H7 (cell line): ENCODE measurements at places on chromosomes 5 and 9.

DNA sequence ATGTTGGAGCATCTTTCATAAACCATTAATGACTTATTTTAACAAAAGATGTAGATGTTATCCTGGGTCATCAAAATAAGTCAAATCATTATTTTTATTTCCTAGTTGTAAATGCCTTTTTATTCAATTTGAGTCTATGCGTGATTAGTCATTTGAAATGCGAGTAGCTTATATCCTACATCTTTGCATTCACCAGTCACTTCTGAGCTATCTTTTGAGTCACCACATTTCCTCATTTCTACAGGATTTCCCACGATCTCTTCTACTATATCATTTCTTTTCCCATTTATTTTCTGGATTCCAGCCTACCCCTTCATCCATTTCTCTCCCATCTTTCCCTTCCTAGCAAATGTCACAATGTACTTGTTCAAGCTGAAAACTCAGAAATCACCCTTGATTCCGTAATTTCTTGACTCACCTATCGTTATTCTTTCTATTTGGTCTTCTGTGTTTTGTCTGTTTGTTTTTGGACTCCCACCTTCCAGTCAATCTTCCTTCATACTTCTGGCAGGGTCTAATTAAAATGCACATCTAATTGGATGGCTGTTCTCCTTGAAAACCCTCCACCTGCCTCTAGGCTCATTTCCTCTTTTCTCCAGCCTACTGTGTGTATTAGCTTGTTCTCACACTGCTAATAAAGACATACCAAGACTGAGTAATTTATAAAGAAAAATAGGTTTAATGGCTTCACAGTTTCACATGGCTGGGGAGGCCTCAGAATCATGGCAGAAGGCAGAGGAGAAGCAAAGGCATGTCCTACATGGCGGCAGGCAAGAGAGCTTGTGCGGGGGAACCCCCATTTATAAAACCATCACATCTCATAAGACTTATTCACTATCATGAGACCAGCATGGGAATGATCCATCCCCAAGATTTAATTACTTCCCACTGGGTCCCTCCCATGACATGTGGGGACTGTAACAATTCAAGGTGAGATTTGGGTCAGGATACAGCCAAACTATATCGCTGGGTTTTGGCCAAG, 112.4 kb downstream of the MEF2C start:
- no peak for DNase-seq

- no peak for DNase-seq
These were observed 83.7 kb downstream of the TARS1 start for GRCh38 chr5:33524476-33524875.

DNA sequence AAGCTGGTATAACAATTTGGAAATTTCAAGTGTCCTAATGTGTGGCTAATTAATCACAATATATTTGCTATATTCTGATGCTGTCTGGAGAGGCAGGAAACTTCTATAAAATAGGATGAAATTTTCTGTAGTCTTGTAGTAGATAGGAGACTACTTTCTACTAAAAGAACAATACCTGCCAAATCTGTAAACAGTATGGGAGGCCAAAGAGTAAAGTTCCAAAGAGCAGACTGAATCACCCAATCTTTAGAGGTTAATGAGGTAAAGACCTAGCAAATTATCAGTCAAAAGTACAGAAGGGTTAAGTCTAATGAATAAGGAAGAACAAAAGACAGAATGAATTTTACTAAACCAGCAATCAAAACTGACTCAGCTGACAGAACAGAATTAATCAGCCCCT, 52.4 kb upstream of the RGS7BP start:
- no peak for DNase-seq

DNA sequence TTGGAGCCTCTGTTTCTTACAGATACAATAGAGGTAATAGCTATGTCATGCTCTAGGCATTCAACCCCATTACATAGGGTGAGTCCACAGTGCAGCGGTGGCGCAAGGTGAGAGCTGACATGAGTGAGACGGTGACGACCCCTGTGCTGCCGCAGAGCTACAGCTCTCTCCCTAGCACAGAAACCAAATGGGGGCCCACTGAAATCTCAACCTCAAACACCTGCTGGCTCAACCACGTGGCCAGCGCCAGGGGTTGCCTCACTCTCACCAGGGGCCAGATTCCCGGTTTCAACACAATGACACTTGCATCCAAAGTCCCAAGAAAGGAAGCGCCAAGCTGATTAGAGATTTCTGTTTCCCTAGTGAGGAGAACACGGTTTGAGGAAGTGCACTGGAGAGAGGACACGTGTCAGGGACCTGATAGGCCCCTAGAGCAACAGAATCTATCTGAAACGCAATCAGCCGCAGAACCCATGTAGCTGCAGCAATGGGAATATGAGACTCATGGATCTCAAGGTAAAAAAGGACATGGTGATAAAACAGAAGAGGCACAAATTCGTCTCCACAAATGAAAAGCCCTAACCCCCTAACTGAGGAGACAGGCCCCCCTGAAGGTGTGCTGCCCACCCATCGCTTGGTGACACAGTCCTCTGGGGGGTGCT, 114.3 kb downstream of the CRB2 start:
- no peak for DNase-seq

DNA sequence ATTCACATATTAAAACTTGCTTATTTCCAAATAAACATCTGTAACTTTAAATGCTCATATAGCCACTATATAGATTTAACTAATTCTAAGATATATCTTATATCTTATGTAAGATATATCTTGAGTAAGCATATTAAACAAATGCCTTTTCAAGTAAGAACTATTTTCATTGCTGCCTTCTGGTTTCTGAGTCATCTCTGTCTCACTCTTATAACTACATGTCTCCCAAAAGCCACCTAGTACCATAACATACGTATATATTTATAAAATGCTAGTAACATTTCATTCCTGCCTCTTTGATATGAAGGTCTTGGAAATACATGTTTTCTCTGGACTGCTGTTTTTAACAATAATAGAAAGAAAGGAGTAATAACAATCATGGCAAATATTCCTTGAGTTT, 429.5 kb downstream of the DTWD2 start:
- DNase-seq, result no peak

GRCh38 chr5:310941-311434, 10.5 kb upstream of the AHRR start:
- DNase-seq, result peak; percentile 37

DNA sequence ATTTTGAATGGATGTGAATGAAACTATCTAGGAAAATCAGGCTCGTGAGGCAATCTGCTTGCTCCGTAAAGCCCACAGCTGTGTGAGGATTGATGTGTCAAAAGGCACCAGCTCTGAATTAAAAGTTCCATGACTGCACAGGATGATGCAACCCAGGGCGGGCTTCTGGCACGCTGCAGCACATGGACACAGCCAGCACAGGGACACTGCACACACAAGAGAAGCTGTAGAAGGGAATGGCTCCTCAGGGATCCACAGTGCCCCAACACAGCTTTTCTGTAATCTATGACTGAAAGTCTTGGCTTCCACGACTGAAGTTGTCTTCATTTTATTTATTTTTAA, 151.0 kb downstream of the GCNT1 start:
- no peak for DNase-seq

GRCh38 chr9:93187047-93187446, 3.1 kb downstream of the WNK2 start:
- peak; percentile 64 for DNase-seq

DNA sequence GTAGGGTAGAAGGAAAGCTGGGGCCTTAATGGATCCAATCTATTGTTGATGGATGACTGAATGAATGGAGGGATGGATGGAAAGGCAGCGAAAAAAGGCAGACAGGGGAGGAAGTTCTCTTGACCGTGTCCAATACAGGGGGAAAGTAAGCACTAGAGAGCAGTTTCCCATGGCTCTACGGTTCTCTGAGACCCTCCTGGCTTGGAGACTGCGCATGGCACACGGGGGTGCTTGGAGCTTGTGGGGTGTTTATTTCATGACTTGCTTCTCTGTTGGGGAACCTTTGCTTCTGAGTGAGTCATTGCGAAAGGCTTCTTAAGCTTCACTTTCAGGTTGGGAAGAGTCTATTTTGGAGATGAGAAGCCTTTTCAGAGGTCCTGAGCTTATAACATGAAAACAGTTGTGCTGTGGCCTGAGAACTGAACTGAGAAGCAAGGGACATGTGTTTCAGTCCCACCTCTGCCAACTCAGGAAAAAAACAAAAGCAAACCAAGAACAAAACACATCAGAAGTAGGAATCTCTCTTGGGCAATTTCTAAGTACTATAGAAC, 12.8 kb upstream of the TEX48 start:
- DNase-seq, result no peak

DNA sequence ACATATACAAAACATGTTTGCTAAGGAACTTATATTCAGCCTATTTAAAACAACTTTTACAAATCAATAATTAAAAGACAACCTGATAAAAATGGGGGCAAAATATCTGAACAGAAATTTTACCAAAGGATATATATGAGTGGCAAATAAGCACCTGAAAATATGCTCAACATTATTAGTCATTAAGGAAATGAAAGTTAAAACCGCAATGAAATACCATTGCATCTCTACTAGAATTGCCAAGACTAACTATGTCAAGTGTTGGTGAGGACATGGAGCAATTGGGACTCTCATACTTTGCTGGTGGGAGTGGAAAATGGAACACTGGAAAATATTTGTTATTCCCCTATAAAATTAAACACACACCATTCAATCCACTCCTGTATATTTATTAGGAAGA, 26.3 kb upstream of the PPP2R2B start:
- DNase-seq, result no peak

DNA sequence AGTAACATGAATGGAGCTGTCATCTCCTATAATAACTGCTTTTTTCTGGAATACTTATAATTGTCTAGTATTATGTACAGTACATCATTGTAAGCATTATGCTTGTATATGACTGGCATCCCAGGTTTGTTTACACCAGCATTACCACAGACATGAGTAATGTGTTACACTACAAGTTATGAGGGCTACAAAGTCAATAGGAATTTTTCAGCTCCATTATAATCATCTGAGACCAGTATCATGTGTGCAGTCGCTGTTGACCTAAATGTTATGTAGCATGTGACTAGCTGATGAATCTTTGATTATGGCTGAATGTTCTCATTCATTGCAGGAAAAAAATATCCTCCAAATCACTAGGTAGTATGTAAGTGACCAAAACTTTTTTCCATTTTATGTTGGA, 2.2 kb downstream of the ZCCHC9 start:
- DNase-seq, result no peak

- DNase-seq, result no peak
These were observed 105.1 kb upstream of the GNA14 start for GRCh38 chr9:77753180-77753579.
